Foreskin keratinocyte (primary cell): ENCODE measurements at places on chromosomes 11 and 22. TPM values are rescaled to one million over a fixed set of nuclear protein-coding genes. Genes with fewer than 3 reads are reported as not detected.

Gene DEUP1
- not detected in 2 replicates for total RNA-seq

Gene KCNK4
- total RNA-seq: not detected in 2 replicates

Gene OR51E1
- not detected in 2 replicates for total RNA-seq

Gene OR52N4
- not detected in 2 replicates for total RNA-seq

Gene C11orf21
- total RNA-seq: not detected in 2 replicates

Gene EXPH5
- total RNA-seq: 13.2 and 15.0 TPM in 2 replicates

Gene DRICH1
- 0.11 TPM in 1 of 2 replicates, not detected in the other for total RNA-seq

Gene SLC22A6
- total RNA-seq: not detected in 2 replicates

Gene RAG2
- total RNA-seq: not detected in 2 replicates

Gene HEPHL1
- 54.8 and 114 TPM in 2 replicates for total RNA-seq

Gene TRPM5
- total RNA-seq: not detected in 2 replicates

Gene OR52E8
- not detected in 2 replicates for total RNA-seq

Gene WNT11
- 0.07 TPM in 2 replicates for total RNA-seq

Gene HOATZ
- not detected in 2 replicates for total RNA-seq

Gene MMP8
- not detected in 2 replicates for total RNA-seq

Gene NUP50
- total RNA-seq: 63.7 and 67.4 TPM in 2 replicates

Gene C22orf15
- 0.35 and 0.92 TPM in 2 replicates for total RNA-seq

Gene OR10G8
- not detected in 2 replicates for total RNA-seq

Gene APOBEC3B
- total RNA-seq: 0.41 and 1.6 TPM in 2 replicates

Gene MS4A6A
- total RNA-seq: not detected in 2 replicates

Gene UBQLNL
- total RNA-seq: 0.10 TPM in 1 of 2 replicates, not detected in the other

Gene TENM4
- 16.8 and 25.1 TPM in 2 replicates for total RNA-seq

Gene PRAME
- not detected in 2 replicates for total RNA-seq
